ENCODE measurements at places on chromosomes 3 and 15. TPM values are rescaled to one million over a fixed set of nuclear protein-coding genes. Genes with fewer than 3 reads are reported as not detected.

ACAN gene
- 0.16 TPM for total RNA-seq

CPB1 gene
- total RNA-seq = not detected

ZNF80 gene
- total RNA-seq = not detected

ALDH1L1 gene
- total RNA-seq = 15.9 TPM

GUCA1C gene
- total RNA-seq = 0.28 TPM

SERINC4 gene
- total RNA-seq = 0.24 TPM

DNA sequence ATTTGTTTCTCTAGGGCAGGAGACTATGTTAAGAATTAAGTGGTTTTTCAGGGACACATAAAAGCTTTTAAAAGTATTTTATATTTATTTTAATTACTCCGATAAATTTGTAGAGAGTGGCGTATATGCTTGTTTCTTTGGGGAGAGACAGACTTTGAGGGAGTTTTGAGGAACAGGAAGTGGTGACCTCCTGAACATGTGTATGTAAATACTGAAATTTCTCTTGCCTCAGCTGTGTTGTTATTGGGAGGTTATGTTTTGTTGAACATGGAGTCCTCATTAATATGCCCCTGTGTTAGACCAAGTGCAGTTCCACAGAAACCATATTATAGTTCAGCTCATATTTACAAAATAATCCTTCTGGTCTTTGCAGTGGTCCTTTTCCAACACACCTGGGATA, 41.8 kb upstream of the UTS2B start:
- no peak overlapping the region for H3K4me3 ChIP-seq
- no peaks in the 10 kb centered on the region for H3K4me1 ChIP-seq
- no peak for DNase-seq
- H3K27me3 ChIP-seq = no peaks in the 10 kb centered on the region
- H3K27ac ChIP-seq = no peak overlapping the region

DNA sequence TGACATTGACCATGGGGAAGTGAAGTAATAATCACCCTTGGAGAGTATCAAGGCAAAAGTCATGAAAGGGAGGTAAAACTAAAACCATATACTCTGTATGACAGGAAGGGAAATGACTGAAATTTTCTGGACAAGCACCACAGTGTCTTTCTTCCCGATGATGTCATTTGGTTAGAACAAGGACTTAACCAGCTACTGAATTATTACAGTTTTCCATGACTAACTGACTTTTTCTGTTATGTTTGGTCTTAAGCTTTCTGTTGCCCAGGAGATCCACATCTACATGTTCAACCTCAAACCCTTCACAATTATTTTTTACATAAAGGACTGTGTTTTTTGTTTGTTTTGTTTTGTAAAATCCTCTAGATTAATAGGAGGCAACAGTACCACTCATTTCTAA, 191.9 kb upstream of the IL12A start:
- DNase-seq = no peak
- no peaks in the 10 kb centered on the region for H3K36me3 ChIP-seq
- H3K4me1 ChIP-seq = peaks cover 12% of the 10 kb centered on the region
- H3K4me3 ChIP-seq = no peak overlapping the region
- H3K27ac ChIP-seq = peak overlapping the region; percentile 35
- no peaks in the 10 kb centered on the region for H3K27me3 ChIP-seq

DNA sequence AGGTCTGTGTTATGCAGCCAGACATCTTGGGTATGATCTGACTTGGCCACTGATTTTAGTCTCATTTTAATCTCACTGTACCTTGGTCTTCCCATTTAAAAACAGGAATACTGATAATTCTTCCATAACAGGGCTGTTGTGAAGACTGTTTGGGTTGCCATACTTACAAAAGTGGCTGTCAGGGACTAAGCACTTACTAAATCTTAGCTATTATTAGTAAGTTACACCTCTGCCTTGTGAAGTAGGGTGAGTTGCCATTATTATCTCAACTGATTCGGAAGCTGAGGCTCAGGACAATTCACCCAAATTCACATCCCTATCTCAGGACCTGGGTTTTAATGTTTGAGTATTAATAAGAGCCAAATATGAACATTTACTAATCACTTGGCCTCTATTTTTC, 12.7 kb downstream of the ZNF385D start:
- no peak for DNase-seq

DNA sequence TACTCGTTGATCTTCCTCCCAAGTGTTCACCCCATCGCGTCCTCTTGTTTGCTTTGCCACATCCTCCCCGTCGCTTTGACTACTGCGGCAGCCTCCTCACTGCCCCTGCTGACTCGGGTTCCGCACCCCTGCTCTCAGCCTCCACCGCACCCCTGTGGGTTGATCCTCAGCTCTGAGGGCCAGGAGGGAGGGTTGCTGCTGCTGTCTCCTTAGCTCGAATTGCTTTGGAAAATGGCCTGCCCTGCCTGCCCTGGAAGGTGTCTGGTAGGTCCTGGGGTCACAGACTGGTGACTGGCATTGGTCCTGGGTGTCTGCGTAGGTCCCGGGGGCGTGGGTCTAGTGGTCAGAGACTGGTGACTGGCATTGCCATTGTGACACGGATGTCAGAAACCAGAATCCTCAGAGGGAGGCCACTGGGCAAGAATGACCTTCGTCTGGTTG, 9.4 kb downstream of the MUC4 start:
- peak overlapping the region; percentile 34 for H3K27ac ChIP-seq
- H3K36me3 ChIP-seq = no peaks in the 10 kb centered on the region

- DNase-seq = peak; percentile 38
- H3K27me3 ChIP-seq = no peaks in the 10 kb centered on the region
- H3K27ac ChIP-seq = no peak overlapping the region
- peaks cover 7% of the 10 kb centered on the region for H3K4me1 ChIP-seq
- H3K4me3 ChIP-seq = no peak overlapping the region
- H3K36me3 ChIP-seq = no peaks in the 10 kb centered on the region
These were observed 93.0 kb upstream of the LPP start for GRCh38 chr3:188060840-188061544.

DNA sequence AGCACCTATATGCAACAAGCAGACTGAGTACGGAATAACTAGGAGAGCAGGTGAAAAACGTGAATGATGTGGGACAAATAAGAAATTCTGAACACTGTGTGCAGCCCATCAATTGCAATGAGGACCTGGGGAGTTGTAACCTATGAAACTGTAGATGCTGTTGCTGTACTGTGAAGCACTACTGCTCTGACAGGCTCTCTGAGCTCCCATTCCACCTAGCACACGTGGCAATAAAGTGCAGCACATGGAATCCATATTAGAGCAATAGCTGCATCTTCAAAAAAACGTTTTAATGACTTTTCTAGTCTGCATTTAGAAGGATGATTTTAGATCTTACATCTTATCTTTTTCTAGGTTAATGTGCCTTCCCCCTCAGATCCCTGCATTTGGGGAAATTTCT, 748.7 kb upstream of the GOLIM4 start:
- DNase-seq = no peak
- no peaks in the 10 kb centered on the region for H3K4me1 ChIP-seq
- peaks cover 26% of the 10 kb centered on the region for H3K27me3 ChIP-seq
- no peak overlapping the region for H3K27ac ChIP-seq
- no peak overlapping the region for H3K4me3 ChIP-seq
- H3K36me3 ChIP-seq = no peaks in the 10 kb centered on the region

GRCh38 chr3:63960048-63960711, 48.0 kb upstream of the SCAANT1 start:
- H3K27me3 ChIP-seq = no peaks in the 10 kb centered on the region
- no peak overlapping the region for H3K4me3 ChIP-seq
- H3K27ac ChIP-seq = no peak overlapping the region
- DNase-seq = no peak
- peaks cover 9% of the 10 kb centered on the region for H3K4me1 ChIP-seq

DNA sequence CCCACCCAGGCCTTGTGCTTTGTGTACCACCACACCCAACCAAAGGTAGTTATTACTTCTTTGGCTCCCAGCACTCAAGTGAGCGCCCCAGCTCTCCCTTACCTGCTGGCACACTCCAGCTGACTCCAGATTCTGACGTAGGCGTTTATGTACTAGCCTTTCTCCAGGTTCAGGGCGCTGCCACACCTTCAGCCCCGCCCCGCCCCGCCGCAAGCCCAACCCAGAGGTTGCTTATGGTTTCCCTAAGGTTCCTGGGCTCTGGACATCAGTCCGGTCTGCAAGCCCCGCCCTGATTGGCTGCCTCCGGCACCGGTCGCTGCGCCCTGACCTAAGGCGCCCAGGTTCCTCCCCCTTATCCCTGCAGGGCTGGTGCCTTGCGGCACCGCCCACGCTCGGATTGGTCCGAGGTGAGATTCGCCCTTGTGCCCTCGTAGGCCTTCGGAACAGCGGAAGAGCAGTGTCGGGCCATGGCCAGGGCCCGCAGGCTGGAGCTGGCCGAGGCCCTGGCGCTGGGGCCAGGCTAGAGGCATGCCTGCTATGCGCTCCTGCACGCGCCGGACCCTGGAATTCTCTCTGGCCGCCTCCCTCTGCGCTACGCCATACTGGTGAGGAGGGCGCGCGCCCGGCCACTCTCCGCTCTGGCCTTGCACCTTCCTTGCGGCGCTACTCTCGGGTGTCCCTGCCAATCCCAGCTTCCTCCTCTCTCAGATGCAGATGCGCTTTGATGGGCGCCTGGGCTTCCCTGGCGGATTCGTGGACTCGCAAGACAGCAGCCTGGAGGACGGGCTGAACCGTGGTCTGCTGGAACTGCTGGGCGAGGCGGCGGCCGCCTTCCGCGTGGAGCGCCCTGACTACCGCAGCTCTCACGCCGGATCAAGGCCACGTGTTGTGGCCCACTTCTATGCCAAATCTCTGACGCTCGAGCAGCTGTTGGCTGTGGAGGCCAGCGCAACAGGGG, 19.8 kb upstream of the NUDT16 start:
- DNase-seq = peak; percentile 93
- H3K27me3 ChIP-seq = no peaks in the 10 kb centered on the region
- H3K4me1 ChIP-seq = peaks cover 9% of the 10 kb centered on the region
- H3K36me3 ChIP-seq = no peaks in the 10 kb centered on the region
- peak overlapping the region; percentile 32 for H3K4me3 ChIP-seq
- peak overlapping the region; percentile 83 for H3K27ac ChIP-seq

DNA sequence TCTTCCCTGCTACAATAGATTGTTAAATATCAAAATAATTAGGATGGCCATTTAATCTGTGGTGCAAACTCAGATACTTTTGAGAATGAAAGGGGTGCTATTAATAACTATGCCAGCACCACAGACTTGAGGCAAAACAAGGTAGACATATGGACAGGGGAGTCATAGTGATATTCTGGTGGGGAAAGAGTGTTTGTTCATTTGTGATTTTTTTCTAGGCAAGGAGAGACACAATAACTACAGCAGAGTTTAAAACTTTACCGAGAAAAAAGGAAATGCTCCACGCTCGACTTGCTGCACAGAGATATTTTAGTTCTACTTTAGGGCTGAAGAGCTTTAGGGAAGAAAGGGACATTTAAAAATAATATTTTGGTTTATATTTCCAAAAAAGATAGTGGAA, 611.2 kb upstream of the GRM7 start:
- no peaks in the 10 kb centered on the region for H3K36me3 ChIP-seq
- no peaks in the 10 kb centered on the region for H3K4me1 ChIP-seq
- H3K27ac ChIP-seq = no peak overlapping the region
- no peak for DNase-seq
- no peaks in the 10 kb centered on the region for H3K27me3 ChIP-seq
- no peak overlapping the region for H3K4me3 ChIP-seq

DNA sequence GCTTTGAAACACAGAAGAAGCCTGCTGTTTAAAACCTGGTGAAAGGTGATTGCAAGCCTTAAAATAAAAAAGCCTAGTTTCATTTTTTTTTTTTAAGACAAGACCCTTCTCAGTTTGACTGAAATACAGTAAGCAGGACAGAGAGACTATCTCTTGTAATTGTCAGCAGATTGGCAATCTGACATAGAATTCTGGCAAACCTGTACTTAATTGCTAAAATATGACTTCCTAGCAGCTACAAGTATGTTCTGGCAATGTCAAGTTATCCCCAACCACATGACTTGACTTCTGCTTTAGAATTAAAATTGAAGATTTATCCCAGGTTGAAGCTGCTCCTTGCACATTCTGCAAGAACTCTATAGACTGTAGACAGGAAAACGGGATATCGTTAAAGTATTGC, 232.8 kb upstream of the NR2F2 start:
- no peaks in the 10 kb centered on the region for H3K36me3 ChIP-seq
- H3K4me3 ChIP-seq = no peak overlapping the region
- H3K27me3 ChIP-seq = no peaks in the 10 kb centered on the region
- no peak overlapping the region for H3K27ac ChIP-seq
- DNase-seq = no peak
- no peaks in the 10 kb centered on the region for H3K4me1 ChIP-seq

DNA sequence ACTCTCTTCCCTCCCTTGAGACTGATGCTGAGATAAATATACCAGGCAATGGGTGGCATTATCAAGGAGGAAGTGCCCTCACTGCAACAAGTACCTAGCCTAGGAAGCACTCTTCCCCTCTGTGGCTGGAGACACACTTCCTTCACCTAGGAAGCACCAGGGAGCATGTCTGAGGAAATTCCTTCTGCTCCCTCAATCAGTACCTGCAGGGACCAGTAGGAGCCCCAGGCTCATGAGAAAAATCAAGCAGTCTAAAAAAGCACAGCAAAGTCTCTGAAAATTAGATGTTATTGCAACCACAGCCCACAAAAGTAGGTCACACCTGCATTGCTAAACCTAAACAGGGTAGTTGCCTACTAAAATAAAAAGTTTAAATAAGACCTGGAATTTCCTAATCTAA, 78.2 kb upstream of the TRPM1 start:
- no peaks in the 10 kb centered on the region for H3K27me3 ChIP-seq
- no peaks in the 10 kb centered on the region for H3K4me1 ChIP-seq
- H3K4me3 ChIP-seq = no peak overlapping the region

DNA sequence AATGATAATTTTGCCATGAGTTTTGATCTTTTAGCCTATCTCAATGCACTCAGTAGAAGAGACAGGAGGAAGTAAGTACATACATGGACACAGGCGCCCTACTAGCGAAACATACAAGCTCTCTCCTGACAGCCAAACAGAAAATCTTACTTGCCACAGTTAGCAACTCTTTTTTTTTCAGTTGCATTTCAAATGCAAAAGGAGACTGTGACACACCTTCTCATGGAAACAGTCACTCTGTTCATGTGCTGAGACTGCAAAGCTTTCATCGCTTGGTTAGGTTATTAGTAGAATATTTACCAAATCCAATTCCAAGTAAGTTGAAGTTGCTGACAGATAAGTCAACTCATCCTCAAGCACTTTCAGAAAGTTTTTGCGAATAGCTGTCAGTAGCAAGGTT, 223.3 kb downstream of the FOXP1 start:
- no peaks in the 10 kb centered on the region for H3K27me3 ChIP-seq
- H3K27ac ChIP-seq = peak overlapping the region; percentile 19
- no peak for DNase-seq
- H3K36me3 ChIP-seq = no peaks in the 10 kb centered on the region
- H3K4me1 ChIP-seq = peaks cover 4% of the 10 kb centered on the region

DNA sequence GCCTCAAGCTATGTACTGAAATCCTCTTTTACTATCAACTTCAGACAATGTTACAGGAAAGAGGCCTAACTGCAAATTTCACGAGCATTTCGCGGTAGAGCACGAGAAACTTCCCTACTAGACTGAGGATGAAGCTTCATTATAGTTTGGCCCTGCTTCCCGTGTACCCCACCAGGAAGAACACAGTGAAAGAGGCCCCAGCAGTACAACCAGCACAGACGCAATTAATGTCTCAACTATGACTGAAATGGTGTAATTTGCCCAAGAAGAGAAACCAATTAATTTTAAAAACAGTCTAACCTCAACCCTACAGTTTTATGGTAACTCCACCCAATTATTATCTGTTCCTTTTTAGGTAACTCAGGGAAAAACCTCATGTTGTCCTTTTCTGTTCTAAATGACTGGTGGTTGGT, 12.1 kb downstream of the CHSY1 start:
- no peak overlapping the region for H3K27ac ChIP-seq
- peaks cover 20% of the 10 kb centered on the region for H3K4me1 ChIP-seq
- DNase-seq = no peak
- no peaks in the 10 kb centered on the region for H3K27me3 ChIP-seq
- H3K4me3 ChIP-seq = no peak overlapping the region

Data from hepatocyte (in vitro differentiated cells).